ENCODE measurements at places on chromosomes 7 and 10.

- no peak for DNase-seq
These were observed 22.8 kb upstream of the ANKRD2 start for GRCh38 chr10:97549587-97550322.

DNA sequence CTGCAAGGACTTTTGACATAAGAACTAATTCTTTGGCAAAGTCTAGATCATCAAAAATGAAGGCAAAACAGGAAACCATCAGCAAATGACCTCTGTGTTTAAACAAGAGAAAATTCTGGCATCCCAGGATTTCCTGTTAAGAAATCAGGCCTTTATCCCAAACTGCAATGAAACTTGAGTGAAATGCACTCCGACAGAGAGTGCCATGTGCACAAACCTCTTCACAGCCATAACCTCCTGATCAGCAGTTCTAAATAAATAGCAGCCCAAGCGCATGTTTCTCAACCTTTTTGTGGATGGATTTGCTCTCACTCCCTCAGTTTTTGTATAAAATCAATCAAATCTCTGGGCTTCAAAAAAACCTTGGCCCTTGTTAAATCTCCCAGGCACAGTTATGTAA lies 107.7 kb upstream of the EEPD1 start:
- no peak for DNase-seq

- no peak for DNase-seq
These were observed 122.1 kb upstream of the SFMBT2 start for GRCh38 chr10:7532723-7533498.

DNA sequence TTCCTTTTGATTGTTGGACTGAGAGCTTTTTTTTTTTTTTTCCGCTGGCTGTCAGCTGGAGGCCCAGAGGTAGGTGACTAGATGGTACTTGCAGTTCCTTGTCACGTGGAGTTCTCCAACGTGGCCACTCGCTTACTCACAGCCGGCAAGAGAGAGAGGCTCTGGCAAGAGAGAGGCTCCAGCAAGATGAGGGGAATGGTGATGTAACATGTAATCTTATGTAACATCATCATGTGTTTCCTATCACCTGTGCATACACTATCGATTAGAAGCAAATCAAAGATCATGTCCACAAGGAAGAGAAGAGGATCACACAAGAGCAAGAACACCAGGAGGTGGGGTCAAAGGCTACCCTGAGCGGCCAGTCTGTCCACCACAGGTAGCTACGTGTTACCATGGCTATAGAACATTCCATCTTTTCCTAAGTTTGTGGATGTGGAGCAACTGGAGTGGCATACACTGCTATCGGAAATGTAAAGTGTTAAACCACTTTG lies 4.0 kb upstream of the BORCS7 start:
- no peak for DNase-seq

- no peak for DNase-seq
These were observed 48.9 kb downstream of the PARD3 start for GRCh38 chr10:34766266-34766600.

DNA sequence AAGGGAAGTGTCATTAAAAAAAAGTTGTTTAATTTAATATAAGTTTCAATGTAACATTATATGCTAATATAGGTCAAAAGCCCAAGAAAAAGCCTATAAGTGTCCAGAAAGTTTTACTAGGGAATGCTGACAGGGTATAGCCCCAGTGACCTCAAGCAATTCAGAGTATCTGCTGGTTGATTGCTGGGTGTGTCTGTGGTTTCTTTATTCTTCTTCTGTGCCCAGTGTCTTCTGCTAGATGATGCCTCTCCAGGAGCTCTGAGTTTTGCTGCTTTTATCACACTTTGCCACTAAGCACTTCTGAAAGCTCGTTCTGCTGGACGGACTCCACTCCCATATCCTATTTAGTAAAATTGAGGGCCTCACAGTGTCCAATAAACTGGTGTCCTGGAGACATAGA lies 212.2 kb upstream of the NRG3 start:
- no peak for DNase-seq
